COR-L47 (cell line): ENCODE measurements at places on chromosomes 12 and 14.

DNA sequence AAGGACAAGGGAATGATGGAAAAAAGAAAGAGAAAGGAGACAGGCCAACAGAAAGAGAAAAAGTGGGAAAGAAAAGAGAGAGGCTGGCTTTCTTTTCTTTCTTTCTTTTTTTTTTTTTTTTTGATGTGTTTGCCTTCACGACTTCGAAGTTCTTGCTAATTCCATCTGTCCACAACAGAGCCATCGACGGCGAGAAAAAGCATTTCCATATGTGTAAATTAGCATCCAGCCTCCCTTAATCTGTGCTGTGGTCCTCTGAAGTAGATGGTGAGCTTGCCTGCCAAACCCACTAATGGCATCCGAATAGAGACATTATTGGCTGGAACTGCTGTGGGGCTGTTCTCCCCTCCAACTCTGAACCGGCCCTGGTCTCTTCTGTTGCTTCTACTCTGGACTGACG is 997.4 kb downstream of the BCL11B start:
- DNase-seq: no peak

GRCh38 chr14:77214216-77214615 is 32.6 kb downstream of the TMEM63C start:
- DNase-seq: no peak

DNA sequence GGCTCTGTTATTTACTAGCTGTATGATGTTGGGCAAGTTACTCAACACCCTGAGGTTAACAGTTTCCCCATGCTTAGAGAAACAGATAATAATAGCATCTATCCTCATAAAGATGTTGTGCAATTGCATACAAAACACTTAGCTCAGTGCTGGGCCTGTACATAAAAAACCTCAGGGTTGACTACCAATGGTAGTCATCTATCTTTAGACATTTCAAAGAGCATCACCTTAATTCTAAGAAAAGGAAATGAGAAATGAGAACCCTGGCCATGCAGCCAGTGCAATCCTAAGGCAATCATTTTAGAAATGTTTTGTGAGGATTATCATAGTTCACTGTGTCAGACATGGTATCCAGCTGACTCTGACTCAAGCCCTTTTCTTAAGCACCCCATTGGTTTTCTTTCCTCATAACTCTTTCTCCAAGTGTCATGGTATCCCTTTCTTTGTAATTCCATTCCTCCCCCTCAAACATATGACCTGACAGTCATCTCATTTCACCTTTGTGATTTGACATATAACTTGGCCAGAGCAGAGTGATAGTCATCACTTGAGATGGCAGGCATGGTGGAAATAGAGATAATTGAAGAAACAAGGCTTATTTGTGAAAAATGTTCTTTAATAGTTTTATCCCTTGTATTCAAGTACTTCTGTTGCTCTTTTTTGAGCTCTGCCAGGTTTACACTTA is 29.5 kb upstream of the OSBPL8 start:
- no peak for DNase-seq

DNA sequence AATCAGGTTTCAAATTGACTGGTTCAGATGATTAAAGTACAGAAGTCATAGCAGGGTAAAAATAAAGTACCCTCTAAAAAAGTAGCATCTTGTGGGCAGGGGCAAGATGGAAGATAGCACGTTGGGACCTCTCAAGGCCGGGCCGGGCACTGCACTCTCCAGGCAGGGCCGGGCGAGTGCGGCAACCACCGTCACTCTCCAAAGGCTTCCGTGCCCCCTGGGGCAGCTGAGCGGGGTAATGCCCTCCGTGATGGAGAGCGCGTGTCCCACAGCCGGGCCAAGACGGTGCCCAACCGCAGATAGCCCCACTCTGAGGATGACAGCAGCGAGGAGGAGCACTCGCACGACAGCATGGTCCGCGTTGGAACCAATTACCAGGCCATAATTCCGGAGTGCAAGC is 8.6 kb upstream of the PLXNC1 start:
- DNase-seq: no peak

- DNase-seq: no peak
Measured at GRCh38 chr12:89995870-89996269, 287.2 kb upstream of the ATP2B1 start.

DNA sequence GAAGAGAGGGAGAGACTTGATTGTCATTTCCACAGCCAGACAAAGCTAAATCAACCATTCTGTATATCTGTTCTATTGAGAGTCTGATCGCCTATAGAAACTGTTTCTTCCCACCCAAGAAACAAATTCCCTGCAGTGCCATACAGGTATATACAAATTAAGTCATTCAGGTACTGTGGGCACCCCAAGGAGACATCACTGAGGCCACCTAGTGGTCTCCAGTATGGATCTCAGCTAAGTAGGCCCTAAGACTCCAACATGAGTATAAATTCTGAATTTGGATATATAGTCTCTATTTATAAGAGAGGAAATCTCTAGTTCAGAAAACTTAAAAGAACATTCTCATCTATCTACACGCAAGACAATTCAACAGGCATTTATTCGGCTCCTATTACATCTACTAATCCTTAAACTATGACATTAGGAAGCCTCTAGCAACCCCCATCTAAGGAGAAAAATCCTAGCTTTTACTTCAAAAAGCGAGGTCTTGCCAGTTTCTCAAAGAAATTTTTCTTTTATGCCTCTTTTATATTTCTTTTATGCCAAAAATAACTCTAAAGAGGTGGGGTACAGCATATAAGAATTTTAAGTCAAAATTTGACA is 62.6 kb downstream of the DCAF5 start:
- peak; percentile 1 for DNase-seq

DNA sequence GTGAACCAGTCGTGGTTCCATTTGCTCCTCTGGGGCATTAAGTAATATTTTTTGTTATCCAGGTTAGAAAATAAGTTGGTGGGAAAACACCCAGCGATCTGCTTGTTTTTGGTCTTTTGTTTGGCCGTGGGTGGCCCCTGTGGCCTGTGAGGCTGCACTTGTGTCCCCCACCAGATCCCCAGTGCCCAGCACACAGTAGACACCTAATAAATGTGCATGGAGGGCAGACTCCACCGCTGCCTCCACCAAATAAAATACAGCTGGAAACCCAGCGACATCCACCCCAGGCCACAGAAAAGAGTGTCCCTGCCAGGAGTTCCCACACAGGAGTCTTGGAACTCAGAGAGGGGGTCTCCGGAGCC is 8.3 kb upstream of the PPP1R13B start:
- DNase-seq: no peak
